ENCODE measurements at places on chromosomes 2 and 18. TPM values are rescaled to one million over a fixed set of nuclear protein-coding genes. Genes with fewer than 3 reads are reported as not detected.

DNA sequence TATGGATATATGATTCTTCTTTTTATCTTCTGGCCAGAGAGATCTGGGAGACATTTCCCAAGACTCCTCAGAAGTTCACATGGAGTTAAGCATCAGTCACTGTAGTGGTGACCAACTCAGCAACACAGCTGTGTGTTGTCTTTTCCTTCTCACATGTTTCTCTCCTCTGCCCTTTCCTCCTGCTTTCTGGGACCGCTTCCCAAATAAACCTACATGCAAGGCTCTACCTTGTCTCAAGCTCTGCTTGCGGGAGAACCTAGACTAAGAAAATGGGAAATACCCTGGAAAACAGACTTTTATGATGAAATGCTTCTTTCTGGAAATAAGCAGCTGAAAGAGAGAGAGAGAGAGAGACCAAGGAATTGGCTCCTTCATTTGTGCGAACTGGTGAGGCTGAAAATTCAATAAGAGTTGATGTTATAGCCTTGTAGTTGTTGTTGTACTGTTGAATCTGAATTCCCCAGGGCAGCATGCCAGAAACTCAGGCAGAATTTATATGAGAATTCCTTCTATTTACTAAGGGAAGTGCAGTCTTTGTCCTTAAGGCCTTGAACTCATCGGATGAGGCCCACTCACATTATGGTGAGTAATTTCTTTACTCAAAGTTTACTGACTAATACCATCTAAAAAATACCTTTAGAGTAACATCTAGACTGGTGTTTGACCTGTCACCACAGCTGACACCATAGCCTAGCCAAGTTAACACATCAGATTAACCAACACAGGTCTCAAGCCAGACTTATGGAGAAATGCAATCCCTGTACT is 22.7 kb upstream of the DSC1 start:
- no peak for DNase-seq

- no peak for DNase-seq
Measured at GRCh38 chr2:152255918-152256317, 79.1 kb upstream of the FMNL2 start.

- no peak for DNase-seq
Measured at GRCh38 chr2:151020411-151020810, 241.3 kb downstream of the RBM43 start.

DNA sequence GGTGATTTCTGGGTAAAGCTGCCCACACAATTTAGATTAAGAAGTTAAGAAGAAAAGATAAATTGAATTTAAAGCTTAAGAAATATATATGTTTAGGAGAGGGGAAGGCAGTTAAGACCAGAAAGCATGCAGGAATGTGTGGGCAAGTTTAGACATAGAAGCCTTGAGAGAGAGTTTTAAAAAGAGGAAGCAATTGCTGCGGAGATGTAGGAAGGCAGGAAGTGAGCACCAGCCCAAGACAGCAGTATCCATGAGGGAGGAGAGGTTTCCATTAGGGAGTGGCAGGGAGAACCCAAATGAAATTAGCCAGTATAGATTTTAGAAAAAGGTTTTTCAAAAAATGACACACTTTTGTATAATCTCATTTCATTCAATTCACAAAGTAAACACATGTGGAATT is 24.3 kb downstream of the DSC2 start:
- DNase-seq = no peak

DNA sequence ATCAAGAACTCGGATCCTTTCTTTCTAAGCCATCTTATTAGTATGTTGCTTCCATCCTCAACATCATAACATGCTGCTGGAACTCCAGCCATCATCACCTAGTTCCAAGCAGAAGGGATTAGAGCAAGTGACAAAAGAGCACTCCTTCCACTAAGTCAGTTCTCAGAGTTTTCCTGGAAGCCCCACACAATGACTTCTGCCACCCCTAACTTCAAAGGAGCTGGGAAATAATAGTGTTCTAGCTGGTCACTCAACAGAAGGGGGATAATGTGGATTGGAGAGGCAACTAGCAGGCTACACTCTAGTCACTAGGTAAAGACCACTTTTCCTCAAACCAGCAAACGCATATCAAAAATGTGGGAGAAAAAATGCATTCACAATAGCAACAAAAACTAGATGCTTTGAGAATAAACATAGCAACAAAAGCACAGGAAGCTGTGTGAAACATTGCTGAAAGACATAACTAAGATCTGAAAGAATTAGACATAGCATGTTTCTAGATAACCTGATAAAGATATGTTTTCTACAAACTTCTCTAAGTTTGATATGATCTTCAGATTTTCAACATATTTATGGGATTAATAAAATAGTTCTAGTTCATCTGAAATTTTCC is 39.5 kb downstream of the COX7A2L start:
- no peak for DNase-seq

DNA sequence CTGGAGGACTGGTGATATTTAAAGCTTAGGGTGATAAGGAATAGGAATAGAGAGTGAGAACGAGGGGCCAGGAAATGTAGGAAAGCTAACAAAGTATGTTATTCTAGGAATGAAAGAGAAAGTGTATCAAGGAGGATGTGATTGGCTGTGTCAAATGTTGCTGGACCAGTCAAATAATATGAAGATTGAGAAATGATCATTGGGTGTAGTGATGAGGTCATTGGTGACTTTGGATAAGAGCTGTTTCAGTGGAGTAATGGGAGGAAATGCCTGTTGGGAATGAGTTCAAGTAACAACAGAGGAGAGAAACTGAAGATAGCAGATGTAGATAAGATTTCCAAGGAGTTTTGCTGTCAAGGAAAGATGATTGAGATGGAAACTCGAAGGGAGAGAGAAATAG is 74.4 kb downstream of the UBE2E3 start:
- no peak for DNase-seq

DNA sequence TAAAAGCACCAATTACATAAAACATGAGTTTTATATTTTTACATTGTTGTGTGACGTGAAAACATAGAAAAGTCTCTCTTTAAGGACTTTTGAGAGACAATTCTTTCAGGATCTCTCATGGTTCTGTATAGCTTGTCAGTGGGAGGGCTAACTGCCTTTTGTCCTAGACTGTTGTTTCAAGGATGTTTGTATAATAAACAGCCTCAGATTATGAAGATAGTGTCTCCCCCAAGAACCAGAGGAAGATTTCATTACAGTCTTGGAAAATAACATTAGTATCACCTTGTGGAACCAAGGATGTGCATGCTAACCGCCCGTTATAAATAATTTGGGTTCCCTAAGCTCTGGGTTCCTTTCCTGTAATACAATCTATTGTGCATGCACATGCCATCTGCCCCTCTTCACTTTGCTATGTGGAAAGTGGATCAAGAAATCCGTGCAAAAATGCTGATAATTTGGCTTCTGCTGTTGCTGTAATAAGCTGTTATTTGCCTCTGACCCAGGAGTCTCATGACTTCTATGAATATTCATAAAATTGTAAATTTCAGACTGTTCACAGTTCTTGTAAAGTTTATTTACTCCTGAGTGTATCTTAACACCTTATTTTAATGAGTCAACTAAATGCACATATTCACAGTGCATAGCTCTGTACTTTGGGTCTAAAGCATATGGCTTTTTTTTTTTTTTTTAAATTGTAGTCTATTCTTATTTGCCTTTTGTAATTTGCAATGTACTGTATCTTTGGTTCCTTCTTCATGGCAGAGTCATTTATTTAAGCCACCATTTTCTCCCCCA is 265.5 kb downstream of the PTH2R start:
- no peak for DNase-seq

GRCh38 chr18:53544917-53545316 is 679.6 kb downstream of the MBD2 start:
- no peak for DNase-seq

DNA sequence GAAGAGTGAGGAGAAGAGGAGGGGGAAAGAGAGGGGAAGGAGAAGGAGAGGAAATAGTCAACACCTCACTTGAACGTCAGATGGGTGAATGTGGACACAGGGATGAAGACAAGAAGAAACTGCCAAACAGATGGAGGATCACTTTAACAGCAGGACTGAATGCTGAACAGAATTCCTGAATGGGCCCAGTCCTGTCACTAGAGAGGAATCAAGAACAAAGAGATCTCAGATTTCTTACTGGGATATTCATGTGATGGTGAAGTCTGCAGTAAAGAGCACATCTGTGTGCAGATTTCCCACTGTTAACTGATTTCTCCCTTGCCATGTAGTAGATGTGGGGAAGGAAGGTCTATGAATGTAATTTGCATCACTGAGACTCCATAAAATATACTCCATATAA is 135.4 kb downstream of the L3MBTL4 start:
- DNase-seq = no peak

DNA sequence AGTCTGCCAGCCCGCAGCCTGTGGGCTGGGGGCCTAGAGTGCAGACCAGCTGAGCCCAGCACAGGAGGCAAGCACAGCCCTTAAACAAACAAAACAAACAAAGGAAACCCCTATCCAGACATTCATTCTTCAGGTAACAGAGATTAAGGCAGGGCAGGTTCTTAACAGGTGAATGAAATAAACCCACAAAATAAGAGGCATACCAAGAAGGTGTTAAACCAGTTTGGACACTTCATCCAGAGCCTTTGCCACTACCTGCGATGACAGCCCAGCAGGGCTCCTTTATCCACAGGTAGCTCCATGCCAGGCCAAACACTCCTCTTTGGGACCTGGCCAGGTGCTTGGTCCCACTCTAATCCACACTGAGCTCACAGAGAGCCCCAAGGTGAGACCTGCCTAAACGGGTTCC is 209.7 kb upstream of the SIX2 start:
- DNase-seq = no peak

DNA sequence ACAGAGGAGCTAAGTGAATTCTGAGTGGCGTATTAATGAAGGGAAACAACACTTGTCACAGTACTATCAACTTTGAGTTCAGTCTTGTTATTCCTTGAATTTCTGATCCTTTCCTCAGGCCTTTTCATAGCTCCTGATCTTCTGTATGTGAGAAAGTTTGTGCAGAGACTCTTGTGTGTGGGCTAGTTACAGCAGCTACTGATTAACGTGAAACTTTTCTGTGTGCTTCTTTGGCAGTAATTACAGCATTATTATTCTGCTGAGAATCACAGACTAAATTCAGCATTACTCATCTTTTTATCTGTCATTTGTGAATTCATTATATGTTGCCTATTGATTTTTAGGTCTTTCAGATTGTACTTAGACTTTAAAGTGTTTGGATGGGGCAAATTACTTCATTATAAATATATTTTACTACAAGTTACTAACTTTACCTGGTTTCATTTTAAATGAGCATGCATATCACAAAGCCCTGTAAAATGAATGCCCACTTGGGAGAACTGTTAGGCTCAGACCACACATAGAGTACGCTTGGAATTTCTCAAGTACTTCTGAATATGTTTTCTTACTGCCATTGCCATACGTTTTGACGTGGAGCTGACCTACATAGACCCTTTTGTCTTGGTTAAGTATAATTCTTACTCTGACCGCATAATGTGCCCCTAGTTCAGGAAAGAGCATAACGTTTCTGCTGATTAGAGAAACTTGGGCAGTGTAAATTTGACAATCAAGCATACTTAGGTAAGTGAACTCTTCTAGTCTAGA is 36.2 kb downstream of the CREB1 start:
- no peak for DNase-seq

The TGOLN2 gene
- 75.1 TPM for total RNA-seq

- no peak for DNase-seq
Measured at GRCh38 chr2:60104514-60105505, 448.6 kb downstream of the BCL11A start.

GRCh38 chr2:218896501-218897393 is 16.1 kb downstream of the WNT10A start:
- DNase-seq = no peak

- no peak for DNase-seq
Measured at GRCh38 chr2:6297238-6297637, 568.5 kb downstream of the CMPK2 start.

The MARCHF4 gene
- total RNA-seq = not detected

GRCh38 chr2:196226707-196227065 is 55.3 kb upstream of the STK17B start:
- no peak for DNase-seq

DNA sequence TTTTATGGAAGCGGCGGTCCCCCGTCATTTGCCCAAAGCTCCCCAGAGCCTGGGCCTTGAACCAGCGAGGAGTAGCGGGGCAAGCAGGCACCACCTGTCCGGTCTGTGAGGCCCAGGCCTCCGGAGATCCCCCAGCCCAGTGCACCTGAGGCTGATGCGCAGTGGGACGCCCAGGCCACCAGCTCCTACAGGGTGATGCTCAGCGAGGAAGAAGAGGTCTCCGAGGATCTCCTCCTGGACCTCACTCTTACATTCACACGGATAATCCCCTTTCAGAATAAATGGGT is 220.2 kb downstream of the NDUFA10 start:
- peak; percentile 20 for DNase-seq

- DNase-seq = no peak
Measured at GRCh38 chr2:10462178-10463083, 14.3 kb upstream of the ODC1 start.

- no peak for DNase-seq
Measured at GRCh38 chr2:69285379-69285894, 101.6 kb downstream of the GFPT1 start.

DNA sequence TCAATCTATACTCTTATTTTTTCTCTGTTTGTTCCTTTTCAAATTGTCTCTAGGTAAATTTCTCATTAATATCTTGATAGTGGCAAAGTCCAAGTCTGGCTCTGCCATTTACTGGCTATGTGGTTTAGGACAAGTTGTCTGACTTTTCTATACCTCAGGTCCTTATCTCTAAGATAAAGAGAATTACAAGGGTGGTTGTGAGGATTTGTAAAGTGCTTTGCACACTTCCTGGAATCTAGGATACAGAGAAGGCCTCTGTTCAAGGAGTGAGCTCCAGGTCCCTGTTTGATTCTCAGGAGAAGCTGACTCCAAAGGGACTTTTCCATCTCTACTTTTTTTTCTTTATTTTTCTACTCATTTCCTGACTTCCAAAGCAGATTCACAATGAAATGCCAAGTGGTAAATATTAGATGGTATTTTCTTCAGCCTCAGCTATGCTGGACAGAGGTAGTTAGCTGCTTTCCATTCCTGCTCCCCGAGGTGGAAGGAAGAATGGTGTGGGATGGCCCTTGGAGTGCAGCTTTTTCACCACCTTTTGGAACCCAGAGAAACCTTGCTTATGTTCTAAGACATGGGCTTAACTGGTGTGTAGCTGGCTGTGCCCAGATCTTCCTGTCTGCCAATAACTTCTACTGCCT is 90.5 kb downstream of the GALNT1 start:
- no peak for DNase-seq

The NT5C1B gene
- total RNA-seq = not detected

DNA sequence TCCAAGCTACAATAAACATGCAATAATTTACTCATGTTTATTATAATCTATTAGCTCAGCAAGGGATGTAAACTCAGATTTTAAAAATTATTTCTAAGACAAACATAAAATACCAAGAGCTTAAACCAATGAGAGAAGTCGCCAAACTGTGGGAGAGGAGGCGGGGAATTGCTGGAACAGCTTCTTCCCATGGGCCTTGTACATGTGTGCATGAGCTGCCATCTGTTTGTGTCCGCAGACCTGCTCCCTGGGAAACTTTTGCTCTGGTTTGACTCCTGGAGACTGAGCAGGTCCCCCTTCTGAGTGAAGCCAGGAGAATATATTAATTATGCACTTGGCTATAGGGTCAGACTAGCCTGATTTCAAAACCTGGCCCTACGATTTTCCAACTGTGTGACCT is 655.9 kb upstream of the SOX11 start:
- DNase-seq = no peak

Data from cardiac septum (tissue), 1 donor.